ENCODE measurements at places on chromosomes 1 and 21.

- no peak for DNase-seq
Observed at GRCh38 chr1:55301912-55302311, 86.7 kb upstream of the USP24 start.

- DNase-seq = no peak
Observed at GRCh38 chr1:84862810-84863251, 30.2 kb downstream of the LPAR3 start.

- no peak for DNase-seq
Observed at GRCh38 chr21:33078907-33079582, 9.1 kb downstream of the OLIG1 start.

DNA sequence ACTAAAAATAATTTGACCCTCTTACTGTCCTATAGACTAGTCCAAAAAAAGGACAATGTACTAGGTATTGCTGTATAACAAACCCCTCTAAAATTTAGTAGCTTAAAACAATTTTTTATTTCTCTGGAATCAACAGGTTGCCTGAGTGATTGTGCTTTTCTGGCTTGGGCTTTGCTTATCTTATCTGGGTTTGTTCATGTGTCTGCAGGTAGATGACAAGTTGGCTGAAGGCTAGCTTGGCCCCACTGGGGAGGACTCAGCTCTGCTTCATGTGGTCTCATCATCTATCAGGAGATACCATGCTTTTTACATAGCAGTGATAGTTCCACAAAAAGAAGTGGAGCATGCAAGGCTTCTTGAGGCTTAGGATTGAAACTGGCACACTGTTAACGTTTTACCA lies 114.2 kb downstream of the MAN1A2 start:
- DNase-seq = no peak

DNA sequence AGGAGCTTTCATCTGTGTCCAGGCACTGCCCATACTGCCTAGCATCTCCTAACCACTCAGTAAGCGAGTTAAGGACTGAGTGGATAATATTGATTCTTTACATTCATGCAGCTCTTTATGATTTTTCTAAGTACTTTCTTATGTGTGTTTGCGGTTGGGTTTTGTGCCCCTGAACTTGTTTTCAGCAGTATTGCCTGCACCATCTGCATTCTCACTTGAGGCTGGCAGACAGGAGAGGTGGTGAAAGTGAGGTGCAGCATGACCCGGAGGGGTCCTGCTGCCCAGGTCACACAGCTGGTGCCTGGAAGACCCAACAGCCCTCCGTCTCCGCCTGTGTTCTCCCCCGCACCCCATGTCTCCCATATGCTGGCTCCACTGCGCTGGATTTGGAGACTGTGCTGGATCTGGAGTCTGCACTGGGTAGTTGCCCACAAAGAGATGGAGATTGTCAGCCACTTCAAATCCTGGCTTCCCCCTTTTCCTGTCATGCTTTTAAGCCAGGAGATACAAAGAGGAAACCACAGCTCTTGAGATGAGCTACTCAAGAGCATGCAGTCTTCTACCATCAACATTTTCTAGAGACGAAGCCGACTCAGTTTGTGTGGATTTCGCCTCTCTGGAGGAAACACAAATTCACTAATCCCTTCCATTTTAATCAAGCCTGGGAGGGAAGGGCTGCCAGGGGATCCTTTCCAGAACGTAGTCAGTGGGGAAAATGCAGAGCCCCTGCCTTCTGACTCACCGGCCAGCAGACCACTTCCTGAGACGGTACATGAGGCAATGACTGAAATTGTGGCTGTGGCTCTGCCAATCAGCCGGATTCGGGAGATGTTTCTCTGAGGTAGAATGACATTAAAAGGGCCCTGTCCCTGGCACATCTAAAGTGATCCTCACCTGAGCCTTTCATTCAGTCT lies 71.7 kb upstream of the ANGPTL1 start:
- DNase-seq = no peak

DNA sequence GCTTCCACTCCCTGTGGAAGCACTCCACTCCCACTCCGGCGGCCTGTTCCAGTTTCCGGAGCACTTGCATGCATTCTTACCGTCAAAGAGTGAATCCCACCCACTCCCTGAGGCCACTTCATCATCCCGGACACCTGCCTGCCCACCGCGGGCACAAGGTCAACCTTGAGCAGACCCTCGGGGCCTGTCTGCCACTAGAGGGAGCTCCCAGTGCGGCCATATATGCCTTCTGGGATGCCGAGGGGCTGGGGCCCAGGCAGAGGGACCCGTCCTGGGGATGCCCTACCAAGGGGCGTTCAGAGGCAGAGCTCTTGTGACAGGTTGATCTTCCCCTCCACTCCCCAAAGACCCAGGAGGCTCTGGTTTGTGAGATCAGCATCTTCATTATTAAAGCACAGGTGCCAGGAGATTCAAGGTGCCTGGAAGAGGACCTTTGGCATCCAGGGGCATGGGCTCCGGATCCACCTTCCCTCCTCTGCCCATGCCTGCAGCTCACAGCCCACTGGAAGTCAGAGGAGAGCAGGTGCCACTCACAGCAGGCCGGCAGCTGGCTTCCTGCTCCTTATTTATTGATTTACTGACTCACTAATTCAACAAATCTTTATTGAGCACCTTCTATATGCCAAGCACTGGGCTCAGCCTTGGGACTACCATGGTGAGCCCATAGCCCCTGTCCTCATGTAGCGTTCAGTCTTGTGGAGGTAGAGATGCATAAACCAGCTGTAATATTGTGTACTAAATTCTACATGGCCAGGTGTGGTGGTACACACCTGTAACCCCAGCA lies 47.3 kb downstream of the UBIAD1 start:
- peak; percentile 32 for DNase-seq

GRCh38 chr1:174376030-174376429 lies 71.7 kb upstream of the GPR52 start:
- DNase-seq = no peak

GRCh38 chr1:200977071-200977754 lies 46.3 kb downstream of the KIF21B start:
- DNase-seq = no peak

DNA sequence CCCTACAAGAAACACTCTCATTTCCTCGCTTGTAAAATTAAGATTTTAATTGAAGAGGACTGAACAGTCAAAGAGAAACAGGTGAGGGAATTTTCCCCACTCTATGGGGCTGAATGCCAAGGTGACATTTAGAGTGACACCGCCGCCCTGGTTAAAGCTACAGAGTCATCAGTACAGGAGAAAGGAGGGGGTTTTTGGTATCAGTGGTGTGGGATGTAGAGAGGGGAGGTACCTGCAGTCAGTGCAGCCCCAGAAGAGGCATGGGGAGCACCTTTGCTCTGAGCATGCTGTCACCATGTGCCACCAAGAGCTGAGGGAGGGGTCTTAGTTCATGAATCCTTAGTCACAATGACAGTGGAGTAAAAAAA lies 2.8 kb downstream of the DIRAS3 start:
- DNase-seq = no peak

DNA sequence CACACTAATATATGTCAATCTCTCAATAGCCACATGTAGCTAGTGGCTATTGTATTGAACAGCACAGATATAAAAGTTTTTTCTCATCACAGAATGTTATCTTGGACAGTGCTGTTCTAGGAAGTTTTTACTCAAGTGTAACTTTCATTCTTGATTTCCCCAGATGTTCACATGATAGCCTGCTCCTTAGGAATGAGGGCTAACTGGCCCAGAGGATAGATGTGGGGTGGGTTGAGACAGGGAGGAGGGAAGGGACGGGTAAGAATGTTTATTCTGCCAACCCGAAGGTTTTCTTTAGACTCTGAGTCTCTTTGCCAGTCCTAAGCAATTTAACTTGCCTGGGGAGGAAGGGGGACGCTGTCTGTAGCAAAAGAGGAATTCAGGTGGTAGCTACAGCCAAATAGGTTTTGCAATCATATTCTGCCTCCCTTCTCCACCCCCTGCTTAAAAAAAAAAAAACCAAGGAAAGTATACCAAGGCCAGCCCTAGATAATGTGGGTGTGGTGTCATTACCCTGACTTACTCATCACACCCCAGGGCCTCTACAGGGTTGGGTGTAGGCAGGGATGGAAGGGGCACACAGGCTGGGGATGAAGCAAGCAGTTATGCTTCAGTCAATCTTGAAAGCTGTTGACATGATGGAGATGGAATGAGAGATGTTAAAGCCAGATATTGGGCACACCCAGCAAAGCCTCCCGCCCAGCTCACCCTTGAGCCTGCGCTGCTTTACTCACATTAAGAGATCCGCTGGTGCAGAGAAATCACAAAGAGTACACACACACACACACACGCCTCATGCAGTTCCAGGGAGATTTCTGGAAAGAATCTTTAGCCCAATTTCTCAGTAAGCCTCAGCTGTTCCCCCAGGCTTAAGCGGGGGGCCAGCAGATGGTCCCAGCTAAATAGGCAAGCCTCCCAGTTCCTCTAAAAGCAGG lies 59.9 kb downstream of the PLXNA2 start:
- DNase-seq = no peak

GRCh38 chr1:145826030-145826429 lies 2.0 kb downstream of the POLR3C start:
- DNase-seq = no peak

DNA sequence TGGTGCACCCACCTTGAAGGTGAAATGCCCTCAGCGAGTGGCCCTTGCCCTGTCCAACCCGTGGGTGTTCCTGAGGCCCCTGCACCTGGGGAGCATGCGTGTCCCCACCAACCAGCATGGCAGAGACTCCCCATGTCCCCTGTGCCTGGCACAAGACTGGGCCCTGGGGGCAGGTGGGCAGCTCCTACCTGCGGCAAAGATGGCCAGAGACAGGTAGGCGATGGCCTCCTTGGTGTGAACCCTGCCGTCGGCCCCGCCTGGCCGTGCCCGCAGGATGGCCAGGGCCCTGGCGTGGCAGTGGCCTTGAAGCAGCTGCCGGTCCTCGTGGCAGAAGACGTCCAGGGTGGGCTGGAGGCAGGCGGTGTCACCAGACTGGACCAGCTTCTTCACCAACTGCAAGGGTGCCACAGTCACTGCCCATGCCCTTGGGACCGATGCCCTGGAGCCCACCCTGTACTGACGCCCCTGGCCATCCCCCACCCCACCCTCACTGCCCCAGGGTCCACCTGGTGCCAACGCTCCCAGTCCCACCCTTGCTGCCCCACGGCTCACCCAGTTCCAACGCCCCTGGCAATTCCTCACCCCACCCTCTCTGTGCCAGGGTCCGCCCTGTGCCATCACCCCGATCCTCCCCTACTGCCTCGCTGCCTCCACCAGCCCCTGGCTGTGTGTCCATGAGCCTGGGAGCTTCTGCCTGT lies 15.7 kb downstream of the TTC34 start:
- DNase-seq = no peak

DNA sequence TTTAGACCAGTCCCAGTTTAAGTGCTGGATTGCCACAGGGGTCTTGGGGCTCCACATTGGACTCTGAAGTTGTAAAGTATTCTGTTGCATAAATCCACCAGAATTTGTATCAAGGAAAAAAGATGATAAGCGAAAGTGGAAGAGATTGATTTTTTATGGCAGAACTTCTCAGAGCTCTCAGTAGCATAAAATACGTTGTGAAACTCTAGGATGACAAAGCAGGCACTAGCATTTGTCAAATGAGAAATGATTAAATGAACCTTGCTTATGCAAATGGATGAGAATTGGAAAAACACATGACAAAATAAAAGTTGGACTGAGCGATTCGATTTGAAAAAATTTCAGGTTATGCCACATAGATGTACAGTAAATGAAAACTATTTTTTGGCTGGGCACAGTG lies 253.8 kb upstream of the RAB4A start:
- no peak for DNase-seq

DNA sequence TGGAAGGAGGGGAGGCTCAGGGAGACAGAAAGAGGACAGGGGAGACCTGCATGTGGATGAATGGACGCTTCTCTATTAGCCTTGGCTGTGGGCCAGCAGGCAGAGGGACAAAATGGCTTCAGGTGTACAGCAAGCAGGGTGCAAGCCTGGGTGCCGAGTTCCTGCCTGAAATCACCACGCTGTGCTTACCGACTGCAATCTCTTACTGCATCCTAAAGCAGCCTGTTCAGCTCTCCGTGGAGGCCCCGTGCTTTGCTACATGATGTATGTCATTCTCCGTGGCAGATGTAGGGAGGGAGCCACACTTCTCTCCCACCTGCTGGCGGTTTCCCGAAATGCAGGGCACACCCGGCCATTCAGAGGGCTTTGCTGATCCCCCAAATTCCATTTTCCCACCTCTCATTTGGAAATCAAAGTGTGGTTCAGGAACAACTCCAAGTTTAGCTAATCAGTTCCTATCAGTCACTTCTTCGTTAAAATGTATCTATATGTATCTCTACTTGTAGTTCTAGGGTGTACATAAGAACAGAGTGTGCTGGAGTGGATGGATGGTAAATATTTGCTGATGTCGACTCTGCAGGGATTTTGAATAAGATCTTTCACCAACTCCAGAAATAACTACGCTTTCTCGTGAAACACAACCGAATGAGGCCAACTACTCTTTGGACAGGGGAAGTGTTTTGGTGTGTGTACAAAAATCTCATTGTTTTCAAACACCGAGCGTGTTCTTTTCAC lies 122.3 kb upstream of the BACE2 start:
- DNase-seq = peak; percentile 69

- DNase-seq = no peak
Observed at GRCh38 chr1:244154872-244155531, 103.9 kb downstream of the ZBTB18 start.

DNA sequence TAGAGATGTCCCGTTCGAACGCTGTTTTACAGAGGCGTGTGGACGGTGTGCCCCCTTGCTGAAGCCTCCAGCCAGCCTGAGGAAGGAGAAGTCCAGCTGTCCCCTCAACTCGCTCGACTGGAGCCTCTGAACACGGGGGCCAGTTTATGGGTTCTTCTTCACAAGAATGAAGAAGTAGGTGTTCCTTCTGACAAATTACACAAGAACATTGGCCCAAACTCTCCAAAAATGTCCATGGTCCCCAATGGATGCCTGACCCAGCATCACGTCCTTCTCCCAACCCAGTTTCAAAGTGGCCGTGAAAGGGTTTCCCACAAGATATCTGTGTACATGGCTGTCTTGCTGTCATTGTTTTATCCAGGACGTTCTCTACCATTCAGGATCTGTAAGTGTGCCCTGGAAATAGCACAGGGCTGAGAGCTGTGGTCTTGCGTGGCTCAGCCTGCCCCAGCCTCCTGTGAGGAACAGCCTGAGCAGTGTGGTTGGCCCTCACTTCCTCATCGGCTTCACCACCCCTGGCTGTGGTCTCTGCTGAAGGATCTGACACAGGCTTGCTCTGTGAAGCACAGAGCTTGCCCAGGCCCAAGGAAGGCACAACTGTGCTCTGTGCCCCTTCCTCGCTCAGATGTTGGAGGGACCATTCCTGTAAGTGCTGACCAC lies 1.0 kb upstream of the S100B start:
- no peak for DNase-seq

DNA sequence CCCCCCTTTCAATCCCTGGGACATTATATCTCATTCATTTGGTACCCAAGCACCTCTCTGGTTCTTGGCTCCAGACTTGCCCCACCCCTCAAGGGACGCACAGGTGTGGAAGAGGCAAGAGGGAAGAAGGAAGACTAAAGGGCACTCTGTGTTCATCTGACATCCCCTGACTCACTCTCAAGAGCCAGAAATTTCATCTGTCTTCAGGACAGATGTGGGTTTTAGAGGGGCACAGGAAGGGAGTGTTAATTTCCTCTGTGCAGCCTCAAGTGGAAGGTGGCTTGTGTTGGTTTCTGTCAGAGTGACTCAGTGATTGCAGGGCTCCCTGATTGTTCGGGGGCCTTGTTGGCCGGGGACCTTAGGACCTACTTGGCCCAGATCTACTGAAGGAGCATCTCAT lies 2.4 kb downstream of the C2CD4D start:
- no peak for DNase-seq

Measured in testis (tissue), 5 donors.